Femur (tissue), 1 donor: ENCODE measurements at places on chromosomes 16 and 17.

GRCh38 chr16:74931445-74931844 lies 53.5 kb downstream of the WDR59 start:
- no peak for DNase-seq

GRCh38 chr17:17868641-17869522 lies 32.1 kb upstream of the SREBF1 start:
- DNase-seq, result no peak

DNA sequence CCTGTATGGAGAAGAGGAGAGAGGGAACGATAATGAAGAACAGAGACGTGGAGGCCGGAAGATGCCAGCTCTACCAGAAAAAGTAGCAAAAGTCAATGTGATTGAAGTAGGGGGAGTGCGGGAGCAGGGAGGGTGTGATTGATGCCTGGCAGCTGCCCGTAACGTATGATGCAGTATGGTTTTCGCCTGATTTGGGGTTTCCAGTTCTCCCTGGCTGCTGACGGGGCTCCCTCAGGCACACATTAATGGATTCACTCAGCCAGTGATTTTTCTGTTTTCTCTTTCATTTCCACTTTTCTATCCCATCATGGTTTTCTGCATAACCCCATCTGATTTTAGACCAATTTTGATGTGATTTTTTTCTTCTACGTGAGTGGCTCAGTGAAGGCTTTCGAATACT lies 62.1 kb downstream of the PRKCA start:
- no peak for DNase-seq

- no peak for DNase-seq
Observed at GRCh38 chr16:8464979-8465378, 125.3 kb downstream of the TMEM114 start.

- DNase-seq, result no peak
Observed at GRCh38 chr17:8758137-8758596, at the start of gene SPDYE4. Gene SPDYE4 (minus strand): TSS chr17:8758546. CDS start chr17:8758382, 164 bp downstream.

- DNase-seq, result no peak
Observed at GRCh38 chr17:50037321-50038107, 18.4 kb upstream of the ITGA3 start.
